ENCODE measurements at places on chromosomes 13 and 19.

GRCh38 chr19:1146412-1146699 is 27.7 kb downstream of the SBNO2 start:
- no peak for DNase-seq

- DNase-seq, result no peak
Measured at GRCh38 chr19:16849168-16849567, 20.0 kb downstream of the SIN3B start.

DNA sequence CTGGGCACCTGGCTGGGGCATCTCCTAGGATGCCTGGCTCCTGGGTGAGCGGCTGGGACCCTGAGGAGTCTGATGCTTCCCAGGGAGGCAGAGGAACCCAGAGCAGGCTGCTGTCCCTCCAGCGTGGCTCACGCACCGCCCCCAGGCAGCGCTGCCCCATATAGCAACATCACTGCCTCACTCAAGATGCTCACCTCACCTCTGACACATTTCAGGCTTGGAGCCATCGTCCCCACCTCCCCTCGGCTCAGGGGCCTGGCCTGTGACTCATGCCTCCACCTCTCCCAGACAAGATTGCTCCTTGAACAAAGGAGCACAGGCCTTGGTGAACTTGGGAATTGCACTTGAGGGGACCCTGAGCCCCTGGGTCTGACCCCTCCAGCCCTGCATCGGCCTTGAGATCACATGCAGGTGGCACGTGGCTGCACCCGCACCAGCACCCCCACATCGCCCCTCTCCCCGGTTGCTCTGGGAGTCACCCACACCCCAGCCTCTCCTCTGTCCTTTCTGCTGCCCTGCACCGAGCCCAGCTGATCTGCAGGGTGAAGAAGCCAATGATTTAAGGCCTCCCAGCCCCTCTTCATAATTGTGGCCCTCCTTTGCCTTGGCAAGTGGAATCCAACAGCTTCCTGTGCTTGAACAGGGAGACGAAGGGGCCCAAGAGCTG is 11.2 kb downstream of the CEBPA start:
- DNase-seq, result no peak

- DNase-seq, result no peak
Measured at GRCh38 chr13:27280009-27280656, 9.5 kb downstream of the RASL11A start.

DNA sequence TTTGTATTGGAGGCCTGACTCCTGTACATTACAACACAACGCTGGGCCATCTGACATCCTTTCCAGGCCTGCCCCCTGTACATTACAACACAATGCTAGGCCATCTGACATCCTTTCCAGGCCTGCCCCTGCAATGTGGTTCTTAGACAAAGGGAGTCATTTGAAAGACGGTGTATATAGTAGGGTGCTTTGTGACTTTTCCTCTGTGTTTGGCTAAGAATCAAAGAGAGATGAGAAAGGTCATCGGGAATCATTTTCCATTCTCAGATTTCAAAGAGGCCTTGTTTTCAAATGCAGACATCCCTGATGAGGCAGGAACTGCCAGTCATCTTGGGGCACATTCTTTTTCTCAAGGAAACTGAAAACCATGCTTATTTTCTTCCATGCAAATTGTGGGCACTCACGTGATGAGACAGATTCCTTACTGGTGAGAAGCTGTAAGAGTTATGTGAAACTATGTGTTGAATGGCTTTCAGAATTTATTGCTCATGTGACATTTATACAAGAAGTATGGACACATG is 551.6 kb downstream of the MYO16 start:
- no peak for DNase-seq

GRCh38 chr13:41802684-41803444 is 158.0 kb downstream of the VWA8 start:
- no peak for DNase-seq

DNA sequence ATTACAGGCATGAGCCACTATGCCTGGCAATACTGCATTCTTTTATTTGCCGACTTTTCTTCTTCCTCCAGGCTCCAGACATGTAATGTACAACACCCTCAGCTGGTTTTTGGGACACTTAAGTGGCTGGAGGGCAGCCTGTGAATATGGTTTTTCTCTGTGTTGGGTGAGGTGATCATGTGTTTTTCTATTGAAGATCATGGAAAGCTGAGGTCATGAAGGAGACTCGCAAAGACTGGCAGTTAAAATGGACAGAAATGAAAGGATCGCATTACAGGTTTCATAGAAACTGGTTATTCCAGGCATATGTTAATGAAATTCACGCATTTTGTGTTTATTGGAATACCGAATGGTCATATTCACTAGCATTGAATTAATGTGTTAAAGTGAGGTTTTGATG is 85.2 kb upstream of the RNF113B start:
- no peak for DNase-seq

- DNase-seq, result no peak
Measured at GRCh38 chr13:31369213-31369612, 169.4 kb downstream of the B3GLCT start.

GRCh38 chr13:104461049-104461448 is 1394.8 kb upstream of the SLC10A2 start:
- no peak for DNase-seq

DNA sequence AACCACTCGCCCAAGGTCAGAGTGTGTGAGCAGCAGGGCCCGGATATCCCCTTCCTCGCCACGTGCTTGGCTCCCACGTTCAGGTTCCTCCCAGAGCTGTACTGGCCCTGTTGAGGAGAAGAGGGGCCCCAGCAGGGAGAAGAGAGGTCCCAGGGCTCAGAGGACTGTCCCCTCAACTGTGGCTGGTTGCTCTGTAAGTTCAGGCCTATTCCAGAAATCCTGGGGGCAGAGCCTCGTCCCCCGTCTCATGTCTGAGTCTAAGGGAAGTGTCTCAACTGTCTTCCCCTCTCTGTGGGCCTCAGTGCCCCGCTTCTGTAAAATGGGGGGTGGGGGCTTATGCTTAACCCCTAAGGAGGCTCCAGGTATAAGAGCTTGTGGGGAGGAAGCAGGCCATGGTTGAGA is 3.9 kb downstream of the PPP5C start:
- DNase-seq, result no peak

GRCh38 chr19:40366697-40367561 is 18.4 kb downstream of the PLD3 start:
- DNase-seq, result no peak
